ENCODE measurements at places on chromosomes 7 and 10.

- DNase-seq = no peak
Observed at GRCh38 chr7:28956608-28957063, 1.5 kb downstream of the TRIL start.

DNA sequence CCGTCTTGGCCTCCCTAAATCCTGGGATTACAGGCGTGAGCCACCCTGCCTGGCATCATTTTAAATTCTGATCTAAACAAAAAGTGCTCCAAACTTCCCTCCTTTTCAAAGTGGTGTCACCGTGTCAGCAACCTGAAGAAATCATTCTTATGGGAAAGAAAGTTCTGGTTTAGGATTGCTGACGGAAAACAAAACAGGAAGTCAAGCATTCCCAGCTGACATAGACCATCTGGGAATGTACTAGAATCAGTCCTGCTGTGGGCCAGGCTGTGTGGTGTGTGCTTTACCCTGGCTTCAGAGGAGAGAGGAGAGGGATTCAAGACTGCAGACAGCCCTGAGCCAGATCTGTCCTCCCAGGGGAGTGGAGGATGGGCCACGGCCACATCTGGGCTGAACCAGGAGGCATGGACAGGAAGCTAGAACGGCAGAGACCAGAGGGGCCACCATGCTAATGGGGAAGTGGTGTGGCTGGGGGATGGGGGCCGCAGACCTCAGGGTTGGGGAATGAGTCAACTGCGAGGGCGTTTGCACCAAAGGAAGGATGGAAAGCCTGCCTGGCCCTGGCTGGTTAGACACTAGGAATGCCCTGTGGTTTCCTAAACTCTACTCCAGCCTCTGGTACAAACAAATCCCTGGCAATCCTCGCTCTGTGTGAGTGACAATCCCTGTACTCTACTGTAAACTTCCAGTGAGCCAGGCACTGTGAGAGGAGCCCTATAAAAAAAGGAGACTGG, 16.7 kb upstream of the CLIP2 start:
- DNase-seq = no peak

- DNase-seq = no peak
Observed at GRCh38 chr7:2809903-2810625, 34.0 kb downstream of the GNA12 start.

DNA sequence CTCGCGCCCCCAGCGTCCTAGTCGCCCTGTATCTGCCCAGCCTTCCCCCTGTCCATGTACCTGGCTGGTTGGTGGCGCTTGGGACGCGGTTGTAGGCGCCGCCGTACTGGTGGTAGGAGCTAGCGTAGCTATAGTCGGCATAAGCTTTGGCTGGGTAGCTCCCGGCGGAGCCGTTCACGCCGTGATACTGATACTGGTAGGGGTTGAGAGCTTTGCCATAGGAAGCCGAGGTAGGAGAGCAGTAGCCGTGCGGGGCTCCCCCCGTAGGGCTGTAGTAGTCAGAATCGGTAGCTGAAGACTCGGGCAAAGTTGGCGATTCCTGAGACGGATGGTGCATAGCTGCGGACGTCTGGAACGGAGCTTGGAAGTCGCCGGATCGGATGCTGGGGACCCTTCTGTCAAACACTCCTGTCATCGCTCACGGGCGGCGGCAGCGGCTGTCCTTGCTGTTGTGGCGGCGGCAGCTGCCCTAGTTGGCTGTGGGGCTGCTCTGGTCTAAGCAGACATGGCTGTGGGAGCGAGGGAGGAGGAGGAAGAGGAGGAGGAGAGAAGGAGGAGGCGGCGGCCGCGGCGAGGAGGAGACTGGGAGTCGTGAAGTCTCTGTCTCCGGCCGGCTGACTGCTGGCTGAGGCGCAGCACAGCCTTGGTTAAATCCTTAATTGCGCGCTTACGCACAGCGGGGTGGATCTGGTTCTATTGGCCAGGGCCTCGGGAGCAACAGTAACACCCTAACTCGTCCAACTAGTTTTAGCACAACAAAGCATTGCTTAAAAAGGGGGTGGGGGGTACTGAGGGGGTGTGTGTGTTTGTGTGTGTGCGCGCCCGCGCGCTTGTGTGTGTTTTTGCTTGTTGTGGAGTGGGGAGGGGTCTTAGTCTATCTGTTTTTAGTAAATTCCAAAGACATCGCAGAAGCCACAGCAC, at the start of gene DLX5:
TSS of gene DLX5 (minus strand) at position 623 of the 921 bp plus-strand sequence. CDS start at position 415, 208 bp downstream.
- DNase-seq = no peak

GRCh38 chr7:115340828-115341227, 418.9 kb downstream of the MDFIC start:
- DNase-seq = no peak

DNA sequence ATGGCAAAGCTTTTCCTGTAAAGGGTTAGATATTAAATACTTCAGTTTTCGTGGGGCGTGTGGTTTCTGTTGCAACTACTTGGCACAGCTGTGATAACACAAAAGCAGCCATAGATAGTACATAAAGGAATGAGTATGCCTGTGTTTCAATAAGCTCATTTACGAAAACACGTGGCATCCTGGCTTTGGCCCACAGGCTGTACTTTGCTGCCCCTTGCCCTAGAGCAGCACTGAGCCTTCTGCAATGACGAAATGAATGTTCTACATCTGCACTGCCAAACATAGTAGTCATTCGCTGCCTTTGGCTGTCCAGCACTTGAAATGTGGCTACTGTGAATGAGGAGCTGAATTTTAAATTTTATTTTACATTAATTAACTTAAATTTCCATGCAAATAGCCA, 376.2 kb upstream of the TPK1 start:
- DNase-seq = no peak

DNA sequence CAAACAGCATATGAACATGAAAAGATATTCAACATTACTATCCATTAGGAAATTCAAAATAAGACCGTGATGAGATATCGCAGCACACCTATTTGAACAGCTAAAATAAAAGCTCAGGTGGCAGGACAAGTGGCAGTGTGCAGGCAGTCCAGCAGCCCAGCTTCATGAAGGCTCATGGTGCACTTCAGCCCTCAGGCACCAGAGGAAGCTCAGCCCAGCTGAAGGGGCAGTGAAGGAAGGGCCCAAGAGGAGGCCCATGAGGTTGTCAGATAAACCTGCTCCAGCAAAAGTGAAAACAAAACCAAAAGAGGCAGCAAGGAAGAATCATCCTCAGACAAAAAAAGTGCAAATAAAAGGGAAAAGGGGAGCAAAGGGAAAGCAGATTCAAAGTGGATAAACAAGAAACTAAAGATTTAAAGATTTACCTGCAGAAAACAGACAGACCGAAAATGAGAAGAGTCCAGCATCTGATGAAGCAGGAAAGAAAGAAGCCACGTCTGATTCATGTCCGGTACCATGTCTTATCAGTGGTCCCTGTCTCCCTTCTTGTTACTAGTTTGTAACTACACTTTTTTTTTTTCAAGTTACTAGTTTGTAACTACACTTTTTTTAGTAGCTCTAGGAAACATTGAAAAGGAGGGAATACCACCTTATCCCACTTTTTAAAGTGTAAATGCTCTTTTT, 15.0 kb upstream of the FAM24B start:
- no peak for DNase-seq

- no peak for DNase-seq
Observed at GRCh38 chr7:80210400-80210799, 75.8 kb downstream of the GNAI1 start.

- no peak for DNase-seq
Observed at GRCh38 chr10:75165684-75166622, 44.6 kb upstream of the VDAC2 start.

GRCh38 chr10:124678557-124679240, 65.5 kb downstream of the FAM53B start:
- DNase-seq = no peak

GRCh38 chr10:71289421-71290130, 29.5 kb upstream of the SLC29A3 start:
- no peak for DNase-seq

- DNase-seq = no peak
Observed at GRCh38 chr7:140294454-140294853, 103.9 kb downstream of the SLC37A3 start.

DNA sequence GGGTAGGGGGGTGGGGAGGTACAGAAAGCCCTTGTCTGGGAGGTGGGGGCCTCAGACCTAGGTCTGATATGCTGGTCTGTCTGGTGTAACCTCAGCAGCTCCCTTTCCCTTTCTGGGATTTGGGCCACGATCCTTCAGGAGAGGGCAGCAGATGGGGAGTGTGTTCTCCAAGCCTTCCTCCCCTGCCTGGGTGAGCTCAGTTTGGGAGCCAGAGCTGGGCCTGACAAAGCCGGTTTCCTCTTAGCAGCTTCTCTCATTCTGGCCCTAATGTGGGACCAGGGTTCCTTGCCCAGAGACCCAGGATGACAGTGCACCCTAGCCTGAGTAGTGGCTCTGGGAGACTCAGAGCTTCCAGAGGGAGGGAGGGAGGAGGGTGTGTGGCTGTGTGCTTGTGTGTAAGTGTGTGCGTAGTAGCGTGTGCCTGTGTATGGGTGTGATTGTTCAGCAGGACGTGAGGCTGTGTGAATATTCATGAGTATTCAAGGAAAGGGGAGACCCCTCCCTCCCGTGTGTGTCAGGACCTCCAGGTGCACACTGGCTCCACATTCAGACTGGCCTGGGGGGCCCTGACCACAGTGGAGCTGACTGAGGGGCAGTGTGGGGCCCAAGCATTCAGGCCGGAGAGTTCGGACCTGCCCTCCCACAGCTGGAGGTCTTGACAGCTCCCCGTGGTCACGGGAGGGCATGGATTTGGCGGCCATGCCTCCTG, 96.5 kb downstream of the ZMIZ1 start:
- DNase-seq = no peak

- no peak for DNase-seq
Observed at GRCh38 chr10:109981650-109982049, 26.1 kb upstream of the ADD3 start.

All from effector CD4-positive, alpha-beta T cell (primary cell).